ENCODE measurements at places on chromosomes 5 and 9. TPM values are rescaled to one million over a fixed set of nuclear protein-coding genes. Genes with fewer than 3 reads are reported as not detected.
A peak's percentile ranks its signal among the peaks of the same experiment; 100 is the strongest.

DNA sequence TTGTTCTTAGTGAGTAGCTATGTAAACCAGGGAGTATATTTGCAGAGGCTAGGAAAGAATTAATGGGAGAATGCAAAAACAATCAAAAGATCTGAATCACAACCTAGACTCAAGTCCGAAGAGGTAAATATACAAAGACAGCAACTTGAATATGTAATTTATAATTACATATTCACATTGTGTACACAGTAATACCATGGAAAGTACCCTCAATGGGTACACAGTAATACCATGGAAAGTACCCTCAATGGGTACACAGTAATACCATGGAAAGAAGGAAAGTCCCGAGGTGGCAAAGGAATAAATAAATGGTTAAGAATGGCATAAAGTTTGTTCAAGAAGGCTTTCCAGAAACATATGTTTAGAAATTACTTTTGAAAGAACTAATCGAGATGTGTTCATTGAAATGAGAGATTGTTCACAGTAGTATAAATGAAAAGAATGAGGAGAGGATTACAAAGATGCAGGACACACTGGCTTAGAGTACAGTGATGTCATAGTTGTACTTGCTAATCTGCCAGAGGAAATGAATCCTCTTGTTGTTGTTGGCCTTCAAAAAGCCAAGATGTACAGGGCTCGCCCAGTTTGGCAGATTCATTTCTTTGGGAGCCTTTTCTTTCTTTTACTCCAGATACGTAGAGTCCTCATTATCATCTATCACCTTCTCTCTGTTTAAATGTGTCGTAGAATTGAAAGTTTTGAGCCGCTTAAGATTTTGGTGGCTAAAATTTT is 116.0 kb downstream of the UNC13B start:
- no peak for DNase-seq

- peak; percentile 95 for DNase-seq
Observed at GRCh38 chr5:180810210-180810958, 7.8 kb upstream of the MGAT1 start.

DNA sequence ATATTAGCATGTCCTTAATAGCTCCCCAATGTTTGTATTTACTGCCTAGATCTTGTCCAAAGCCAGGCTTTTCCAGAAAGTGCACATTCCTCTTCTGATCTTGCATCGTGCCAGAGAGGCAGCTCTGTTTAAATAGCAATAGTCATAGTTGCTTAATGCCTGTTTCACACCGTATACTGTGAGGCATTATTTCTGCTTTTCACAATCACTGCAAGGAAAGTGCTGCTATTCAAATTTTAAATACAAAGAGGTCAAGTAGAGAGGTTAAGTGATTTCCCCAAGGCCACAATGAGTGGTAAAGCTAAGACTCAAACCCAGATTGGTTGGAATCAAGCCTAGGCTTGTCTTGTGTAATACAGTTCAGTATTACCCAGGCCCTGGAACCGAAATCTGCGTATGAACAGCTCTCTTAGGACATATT is 153.6 kb downstream of the SNX18 start:
- no peak for DNase-seq

GPR151 gene
- not detected for total RNA-seq
